ENCODE measurements at places on chromosomes 6 and 20.

GRCh38 chr6:157298216-157298724 is 25.0 kb downstream of the TMEM242 start:
- no peak for DNase-seq

DNA sequence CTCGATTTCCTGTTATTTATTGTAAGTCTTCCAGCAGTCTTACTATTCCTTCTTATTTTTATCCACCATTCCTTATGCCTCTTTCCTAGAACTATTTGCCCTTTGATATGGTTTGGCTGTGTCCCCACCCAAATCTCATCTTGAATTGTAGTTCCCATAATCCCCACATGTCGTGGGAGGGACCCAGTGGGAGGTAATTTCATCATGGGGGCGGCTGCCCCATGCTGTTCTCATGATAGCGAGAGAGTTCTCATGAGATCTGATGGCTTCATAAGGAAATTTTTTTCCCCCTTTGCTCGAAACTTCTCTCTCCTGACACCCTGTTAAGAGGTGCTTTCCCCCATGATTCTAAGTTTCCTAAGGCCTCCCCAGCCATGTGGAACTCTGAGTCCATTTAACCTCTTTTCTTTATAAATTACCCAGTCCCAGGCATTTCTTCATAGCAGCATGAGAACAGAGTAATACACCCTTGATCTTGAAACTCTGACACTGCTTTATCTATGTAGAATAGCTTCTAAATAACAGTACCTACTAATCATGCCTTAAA is 48.8 kb downstream of the PLN start:
- DNase-seq, result no peak

GRCh38 chr20:62787866-62788265 is 8.4 kb upstream of the MRGBP start:
- DNase-seq, result no peak

GRCh38 chr6:10205120-10205519 is 209.8 kb downstream of the TFAP2A start:
- DNase-seq, result no peak

- DNase-seq, result no peak
These were observed 147.8 kb downstream of the HIVEP2 start for GRCh38 chr6:142797159-142797558.

DNA sequence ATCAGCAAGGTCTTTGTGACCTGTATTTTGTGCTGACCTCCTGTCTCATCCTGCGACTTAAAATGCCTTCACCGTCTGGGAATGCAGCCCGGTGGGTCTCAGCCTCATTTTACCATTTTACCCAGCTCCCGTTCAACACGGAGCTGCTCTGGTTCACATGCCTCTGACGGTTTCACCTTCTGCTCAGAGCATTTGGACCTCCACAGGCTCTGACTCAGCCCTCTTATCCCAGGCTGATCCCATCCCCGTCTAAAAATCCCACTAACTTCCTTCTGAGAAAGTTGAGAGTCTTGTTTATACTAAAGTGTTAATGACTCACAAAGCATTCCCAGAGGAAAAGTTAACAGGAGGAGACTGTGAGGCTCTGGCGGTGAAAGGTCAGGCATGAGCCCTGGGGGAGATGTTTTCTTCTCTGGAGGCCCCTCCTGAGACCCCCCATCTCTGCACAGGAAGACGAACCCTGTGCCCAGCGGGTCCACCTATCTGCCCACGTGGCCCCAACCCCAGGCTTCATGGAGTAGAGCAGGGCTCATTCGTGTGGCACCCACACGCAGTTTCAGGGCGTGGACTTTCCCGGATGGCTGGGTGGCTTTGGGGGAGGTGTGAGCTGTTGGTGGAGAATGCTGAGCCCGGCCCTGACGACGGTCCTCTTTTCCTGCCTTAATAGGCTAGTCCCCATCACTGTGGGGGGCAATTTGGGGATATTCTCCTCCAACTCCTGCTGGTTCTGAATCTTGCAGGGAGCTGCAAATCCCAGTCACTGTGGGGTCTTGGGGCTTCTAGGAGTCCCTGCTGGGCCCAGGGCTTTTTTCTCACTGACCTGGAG is 3.3 kb upstream of the BIRC7 start:
- DNase-seq, result peak; percentile 81

DNA sequence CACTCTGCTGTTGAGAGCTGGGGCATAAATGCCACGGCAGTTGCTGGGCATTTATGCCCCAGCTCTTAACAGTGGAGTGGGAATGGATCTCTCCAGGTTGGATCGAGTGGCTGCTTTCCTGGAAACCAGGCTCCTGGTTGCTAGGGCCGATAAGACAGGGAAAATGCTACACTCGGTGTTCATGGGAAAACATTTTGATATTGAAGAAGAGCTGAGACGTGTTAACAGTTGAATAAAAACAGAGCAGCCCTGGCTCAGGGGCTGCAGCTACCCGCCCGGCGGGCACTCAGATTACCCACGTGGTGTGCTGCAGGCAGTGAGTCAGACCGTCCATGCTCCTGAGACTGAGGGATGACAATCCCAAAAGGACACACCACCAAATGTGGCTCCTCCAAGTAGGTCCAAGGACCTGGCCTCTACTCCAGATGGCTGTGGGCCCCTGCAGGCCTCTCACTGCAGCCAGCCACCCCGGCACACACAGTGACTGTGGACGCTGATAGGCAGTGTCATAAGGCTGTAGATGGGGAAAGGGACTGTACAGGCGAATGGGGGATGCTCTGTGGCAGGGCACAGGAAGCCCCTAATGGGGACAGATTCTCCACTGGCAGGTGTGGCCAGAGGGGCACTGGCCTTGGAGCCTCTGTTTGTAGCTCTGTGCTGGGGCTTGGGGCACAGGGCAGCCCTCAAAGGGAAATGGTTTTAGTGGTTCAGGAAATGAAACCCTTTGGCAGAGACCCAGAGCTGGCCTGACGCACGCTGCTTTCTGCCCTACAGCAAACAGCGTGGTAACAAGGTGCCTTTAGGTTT is 237.8 kb downstream of the LY86 start:
- DNase-seq, result peak; percentile 13

DNA sequence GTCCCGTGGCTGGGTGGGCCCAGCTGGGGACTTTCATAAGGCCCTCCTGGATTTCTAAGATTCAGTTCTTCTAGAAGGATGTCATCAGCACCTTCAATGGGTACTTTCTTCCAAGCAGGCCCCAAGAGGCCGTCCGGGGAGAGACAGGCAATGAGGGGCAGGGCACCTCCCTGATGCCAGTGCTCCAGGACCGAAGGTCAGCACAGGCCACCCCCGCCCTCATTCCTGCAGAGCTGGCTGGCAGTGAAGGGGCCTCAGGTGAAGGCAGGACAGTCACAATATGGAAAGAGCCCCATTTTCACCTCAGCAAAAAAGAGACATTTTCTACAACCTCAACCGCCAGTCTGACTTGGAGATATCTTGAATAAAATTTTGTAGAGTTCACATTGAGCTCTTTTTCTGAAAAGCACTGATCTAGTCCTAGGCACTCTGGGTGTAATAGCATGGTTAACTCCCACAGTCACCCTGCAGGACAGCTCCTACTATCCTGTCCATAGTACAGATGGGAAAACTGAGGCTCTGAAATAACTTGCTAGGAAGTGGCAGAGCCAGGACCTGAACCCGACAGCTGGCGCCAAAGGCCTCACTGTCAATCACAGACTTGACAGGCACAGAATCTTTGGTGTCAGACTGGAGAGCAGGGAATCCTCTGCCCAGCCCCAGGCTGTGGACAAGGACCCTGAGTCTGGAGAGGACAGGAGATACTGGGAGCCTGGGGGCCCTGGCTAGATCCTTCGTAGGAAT is 50.3 kb downstream of the RRBP1 start:
- no peak for DNase-seq

DNA sequence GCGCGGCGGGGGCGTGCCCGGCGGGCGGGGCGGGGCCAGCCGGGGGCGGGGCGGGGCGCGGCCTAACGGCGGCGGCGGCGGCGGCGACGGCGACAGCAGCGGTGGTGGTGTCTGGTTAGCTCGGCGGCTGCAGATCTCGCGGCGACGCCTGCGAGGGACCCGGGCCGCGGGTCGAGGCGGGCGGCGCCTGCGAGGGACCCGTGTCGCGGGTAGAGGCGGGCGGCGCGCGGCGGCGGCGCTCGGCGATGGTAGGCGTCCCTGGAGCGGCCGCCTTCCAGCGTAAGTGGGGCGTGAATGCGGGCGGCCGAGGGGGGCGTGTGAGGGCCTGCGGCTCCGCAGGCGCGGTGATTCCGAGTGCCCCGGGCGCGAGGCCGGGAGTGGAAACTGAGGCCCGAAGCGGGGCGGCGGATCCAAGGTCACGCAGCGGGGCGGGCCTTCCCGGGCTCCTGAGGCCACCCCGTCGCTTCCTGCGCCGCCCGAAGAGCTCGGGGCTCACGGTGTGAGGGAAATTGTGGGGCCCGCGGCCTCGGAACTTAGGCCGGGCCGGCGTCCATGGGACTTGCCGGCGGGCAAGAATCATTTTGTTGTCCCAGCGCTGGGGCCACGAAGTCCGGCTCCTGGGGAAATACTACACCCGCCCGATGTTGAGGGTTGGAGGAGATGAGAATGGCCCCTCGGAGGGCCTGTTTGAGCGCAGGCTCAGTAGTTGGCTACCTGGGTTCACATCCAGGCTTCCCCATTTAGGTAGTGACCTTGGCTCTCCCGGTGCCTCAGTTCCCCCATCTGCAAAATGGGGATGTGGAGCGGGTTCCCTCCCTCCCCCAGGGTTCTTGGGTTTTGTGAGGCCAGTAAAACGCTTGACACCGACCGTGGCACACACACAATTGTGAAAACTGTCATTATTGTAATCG is at the start of gene CBFA2T2:
Gene CBFA2T2 (plus strand): TSS at position 74 of the 911 bp plus-strand sequence. CDS start 172 bp downstream, at position 246.
- no peak for DNase-seq

GRCh38 chr6:81683912-81684311 is 68.6 kb downstream of the TENT5A start:
- DNase-seq, result no peak

GRCh38 chr20:6599876-6600735 is 167.4 kb upstream of the BMP2 start:
- DNase-seq, result no peak

DNA sequence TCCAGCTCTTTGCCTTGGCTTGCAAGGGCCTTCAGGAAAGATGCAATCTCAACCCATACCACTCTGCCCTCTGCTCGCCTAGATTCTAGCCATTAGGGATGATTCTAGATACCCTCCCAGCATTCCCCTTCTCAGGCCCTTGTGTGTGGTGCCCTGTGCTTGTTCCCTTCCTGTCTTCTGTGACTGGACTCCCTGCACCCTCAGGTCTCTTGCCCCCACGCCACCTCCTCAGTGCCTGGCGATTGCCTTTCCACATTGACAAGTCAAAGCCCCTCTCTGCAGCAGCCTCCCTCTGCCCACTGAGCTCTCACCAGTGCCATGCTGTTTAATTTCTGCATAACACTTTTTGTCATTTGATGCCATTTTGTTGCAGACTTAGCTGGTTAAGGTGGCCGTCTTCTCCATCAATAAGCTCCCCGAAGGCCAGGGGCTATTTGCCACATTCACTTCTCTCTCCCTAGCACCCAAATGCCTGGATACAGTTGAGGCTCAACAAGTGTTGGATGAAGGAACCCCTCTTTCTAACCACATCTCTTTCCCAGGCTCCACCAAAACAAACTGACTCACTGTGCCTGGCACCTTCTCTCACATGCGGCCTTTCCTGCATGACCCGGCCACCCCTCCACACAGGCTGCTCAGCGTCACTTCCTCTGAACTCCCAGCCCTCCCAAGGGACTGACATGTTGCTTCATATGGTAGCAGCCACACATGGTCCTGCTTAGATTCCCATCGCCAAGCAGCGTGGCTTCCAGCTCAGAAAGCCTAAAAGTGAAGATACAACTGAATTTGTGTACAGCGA is 4.6 kb upstream of the TXNDC5 start:
- peak; percentile 94 for DNase-seq

DNA sequence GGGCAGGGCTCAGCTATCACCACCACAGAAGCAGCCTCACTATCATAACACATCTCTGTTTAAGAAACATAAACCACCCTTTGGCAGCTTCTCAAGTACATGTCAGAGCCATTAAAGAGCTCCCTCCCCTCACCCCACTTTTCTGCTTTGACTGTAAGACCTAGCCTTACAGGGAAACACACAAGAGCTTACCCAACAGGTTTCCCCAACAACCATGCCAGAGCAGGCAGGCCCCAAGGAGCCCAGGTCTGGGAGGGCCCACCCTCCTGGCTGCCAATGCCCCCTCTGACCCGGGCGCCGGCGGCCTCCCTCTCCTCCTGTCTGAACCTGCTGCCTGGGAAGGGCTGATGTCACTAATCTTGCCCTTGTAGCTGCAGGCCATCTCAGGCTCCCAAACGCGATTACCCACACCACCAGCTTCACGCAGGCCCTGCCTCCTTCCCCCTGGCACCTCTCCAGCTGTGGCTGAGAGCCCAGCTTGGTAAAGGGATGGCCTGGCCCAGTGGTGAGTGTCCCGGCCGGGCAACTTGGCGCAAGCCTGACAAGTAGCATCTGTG is 402.0 kb downstream of the MAFB start:
- DNase-seq, result no peak

- no peak for DNase-seq
These were observed 86.4 kb downstream of the MAP3K7 start for GRCh38 chr6:90500458-90500857.

GRCh38 chr6:155384321-155384952 is 70.2 kb upstream of the TFB1M start:
- DNase-seq, result no peak

GRCh38 chr6:20416567-20417345 is 15.1 kb downstream of the E2F3 start:
- DNase-seq, result no peak

- peak; percentile 30 for DNase-seq
These were observed 78.0 kb downstream of the RWDD2A start for GRCh38 chr6:83270971-83271719.

- DNase-seq, result no peak
These were observed 4.9 kb upstream of the RNF182 start for GRCh38 chr6:13919861-13920260.

DNA sequence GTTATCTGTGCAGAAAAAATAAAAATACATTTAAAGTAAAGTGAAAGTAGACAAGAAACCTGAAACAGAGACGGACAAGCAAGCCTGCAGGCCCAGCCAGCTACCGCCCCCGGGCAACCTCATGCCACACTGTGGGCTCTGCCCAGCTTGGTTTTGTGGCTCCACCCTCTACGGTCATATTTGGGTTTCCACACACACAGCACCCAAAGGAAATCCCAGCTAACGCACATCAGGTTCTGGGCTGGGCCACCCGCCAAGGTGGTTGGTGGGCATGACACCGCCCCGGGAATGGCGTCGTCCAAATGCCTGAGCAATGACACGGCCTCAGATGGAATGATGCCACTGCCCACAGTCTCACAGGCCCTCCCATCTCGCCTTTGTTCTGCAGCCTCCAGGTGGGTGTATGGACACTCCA is 22.9 kb downstream of the FAM110A start:
- DNase-seq, result peak; percentile 77

All from AG08395 (cell line).